ENCODE measurements at places on chromosomes 7 and 10.

GRCh38 chr7:121307021-121307574, 21.7 kb upstream of the WNT16 start:
- DNase-seq: no peak

GRCh38 chr10:5402798-5403197, 1.8 kb downstream of the TUBAL3 start:
- DNase-seq: no peak

DNA sequence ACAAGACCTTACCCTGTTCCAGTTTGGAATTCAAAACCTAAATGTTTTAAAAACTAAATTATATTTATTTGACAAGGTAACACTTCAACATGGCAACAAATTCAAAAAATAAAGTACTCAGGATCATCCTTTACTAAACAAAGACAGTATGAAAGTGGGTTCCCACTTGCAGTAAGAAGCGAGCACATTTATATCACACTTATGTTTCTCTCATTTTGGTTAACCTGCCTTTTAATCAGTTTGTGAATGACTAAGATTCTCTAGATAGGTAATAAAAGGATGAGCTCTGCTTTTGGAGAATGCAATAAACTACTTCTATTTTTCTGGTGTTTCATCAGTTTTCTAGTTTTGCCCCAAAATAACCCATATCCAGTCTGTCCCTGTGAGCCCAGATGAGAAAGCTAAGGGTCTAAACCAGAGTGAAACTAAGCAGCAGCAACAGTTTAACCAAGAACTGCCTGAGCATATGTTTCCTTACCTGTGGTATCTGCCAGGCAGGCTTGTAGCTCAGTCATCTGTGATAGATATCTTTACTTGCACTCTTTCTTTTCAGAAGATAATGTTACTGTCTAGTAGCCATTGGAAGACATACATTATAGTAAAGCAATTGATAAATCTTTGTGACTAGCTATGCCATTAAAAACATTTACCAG, 64.1 kb downstream of the ABLIM1 start:
- DNase-seq: no peak

DNA sequence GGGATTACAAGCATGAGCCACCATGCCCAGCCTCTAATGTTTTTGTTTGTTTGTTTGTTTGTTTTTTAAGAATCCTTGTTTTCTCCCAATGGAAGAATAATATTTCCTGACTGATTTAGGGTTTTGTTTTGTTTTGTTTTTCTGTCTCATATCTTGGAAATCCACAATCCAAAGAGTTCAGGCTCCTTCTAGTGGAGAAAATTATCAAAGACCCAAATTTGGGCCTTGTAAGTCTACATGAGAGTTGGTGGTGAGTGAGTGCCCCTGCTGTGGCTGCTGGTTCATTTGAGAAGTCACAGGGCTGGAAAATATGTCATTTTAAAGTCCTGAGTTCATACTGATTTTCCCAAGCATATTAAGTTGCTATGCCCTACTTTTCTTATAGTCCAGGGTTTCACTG, 33.5 kb upstream of the KLHL7 start:
- no peak for DNase-seq

- no peak for DNase-seq
Measured at GRCh38 chr10:35378541-35379210, 42.4 kb downstream of the CCNY start.

- DNase-seq: no peak
Measured at GRCh38 chr7:46317256-46317655, 396.2 kb upstream of the IGFBP3 start.

DNA sequence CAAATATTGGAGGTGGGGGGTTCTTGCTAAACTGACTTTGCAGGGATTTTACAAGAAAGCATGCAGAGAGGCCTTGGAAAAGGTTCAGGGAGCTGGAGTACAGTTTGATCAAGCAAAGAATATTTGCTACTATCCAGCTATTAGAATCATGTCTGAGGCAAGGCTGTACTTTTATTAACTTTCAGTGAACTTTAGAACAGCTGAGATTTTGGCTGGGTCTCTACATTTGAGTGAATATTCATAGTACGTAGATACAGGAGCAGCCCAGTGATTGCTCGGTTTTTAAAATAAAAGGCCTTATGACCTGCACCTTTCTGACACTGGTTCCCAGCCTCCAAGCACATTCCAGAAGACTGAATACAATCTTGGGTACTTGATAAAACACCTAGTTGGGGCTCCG, 496.8 kb upstream of the AKR1E2 start:
- DNase-seq: no peak

GRCh38 chr7:39336442-39336841, 229.8 kb upstream of the YAE1 start:
- DNase-seq: no peak

DNA sequence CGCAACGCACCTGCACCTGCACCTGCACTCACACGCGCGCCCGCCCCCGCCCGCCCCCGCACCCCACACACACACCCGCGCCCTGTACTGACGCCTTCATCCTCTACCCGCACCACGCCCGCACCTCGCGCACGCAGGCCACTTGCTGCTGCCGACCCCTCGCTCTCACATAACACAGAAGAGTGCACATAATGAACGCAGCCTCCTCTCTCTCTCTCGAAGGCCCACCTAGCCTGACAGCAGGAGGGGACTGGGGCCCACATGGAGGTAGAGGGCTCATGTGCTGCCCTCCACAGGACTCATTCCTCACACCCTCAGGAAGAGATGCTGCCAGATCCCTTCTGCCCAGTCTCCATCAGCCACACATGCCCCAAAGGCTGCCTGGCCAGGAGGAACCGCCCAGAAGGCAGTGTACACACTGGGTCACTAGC, 432 bp upstream of the CAMK2B start:
- DNase-seq: no peak

DNA sequence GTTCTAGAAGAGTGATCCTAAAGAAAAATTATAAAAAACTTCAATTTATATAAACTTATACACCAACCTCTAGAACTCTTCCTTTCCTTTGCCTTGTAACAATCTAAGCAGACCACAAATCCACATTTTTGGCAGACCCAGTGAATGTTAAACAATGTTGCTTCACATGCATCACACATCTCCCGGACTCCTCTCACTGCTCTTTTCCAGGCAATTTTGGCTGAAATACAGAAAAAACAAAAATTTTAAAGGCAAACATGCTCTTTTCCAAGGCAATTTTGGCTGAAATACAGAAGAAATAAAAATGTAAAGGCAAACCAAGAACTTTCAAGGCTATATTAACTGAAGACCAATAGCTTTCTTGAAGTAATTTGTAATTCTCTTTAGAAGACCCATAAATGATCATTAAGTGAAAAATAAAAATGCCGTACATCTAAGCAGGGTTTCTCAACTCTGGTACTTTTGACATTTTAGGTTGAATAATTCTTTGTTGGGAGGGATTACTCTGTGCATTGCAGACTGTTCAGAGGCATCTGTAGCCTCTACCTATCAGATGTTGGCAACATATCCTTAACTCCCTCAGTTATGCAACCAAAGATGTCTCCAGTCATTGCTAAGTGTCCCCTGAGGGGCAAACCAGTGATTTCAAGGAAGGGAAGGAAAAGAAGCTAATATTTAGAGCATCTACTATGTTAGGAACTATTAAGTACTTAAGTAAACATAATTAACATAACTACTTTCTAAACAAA, 64.4 kb downstream of the NRBF2 start:
- no peak for DNase-seq

- no peak for DNase-seq
Measured at GRCh38 chr7:79872176-79872575, 262.5 kb upstream of the GNAI1 start.

- no peak for DNase-seq
Measured at GRCh38 chr7:43485580-43485979, 97.3 kb upstream of the STK17A start.

DNA sequence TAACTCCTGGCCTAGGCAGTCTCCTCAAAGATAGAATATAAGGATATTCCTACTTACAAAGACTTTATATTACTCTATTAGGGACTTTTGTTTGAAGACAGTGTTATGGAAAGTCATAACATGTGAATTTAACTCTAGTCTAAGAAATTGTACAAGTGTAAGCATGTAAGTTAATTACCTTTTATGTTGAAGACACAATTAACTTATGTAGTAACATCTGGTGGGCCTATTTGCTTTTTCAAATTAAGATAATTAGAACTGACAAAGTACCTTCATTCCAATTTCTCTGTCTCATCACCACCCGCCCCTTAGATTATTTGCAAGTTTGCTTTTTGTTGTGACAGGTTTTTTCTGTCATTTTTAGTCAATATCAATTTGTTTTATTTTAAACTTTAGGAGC, 126.0 kb upstream of the THSD7A start:
- DNase-seq: no peak

DNA sequence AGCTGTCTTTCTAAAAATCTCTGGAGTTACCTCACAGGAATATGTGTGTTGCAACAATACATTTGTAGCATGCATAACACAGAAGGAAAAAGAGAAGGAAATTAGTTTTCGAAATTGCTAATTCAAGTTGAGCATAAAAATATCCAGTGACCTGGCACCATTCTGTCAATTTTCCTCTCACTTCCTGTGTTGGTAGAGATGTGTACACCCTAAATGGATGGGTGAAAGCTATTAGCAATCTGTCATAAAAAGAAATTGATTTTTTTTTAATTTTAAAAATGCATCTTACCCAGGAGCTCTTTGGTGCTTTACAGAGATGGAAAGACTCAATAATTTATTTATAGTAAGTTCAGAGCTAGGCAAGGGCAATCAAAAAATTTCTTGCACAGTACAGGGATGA, 333.3 kb upstream of the TMEM229A start:
- no peak for DNase-seq

DNA sequence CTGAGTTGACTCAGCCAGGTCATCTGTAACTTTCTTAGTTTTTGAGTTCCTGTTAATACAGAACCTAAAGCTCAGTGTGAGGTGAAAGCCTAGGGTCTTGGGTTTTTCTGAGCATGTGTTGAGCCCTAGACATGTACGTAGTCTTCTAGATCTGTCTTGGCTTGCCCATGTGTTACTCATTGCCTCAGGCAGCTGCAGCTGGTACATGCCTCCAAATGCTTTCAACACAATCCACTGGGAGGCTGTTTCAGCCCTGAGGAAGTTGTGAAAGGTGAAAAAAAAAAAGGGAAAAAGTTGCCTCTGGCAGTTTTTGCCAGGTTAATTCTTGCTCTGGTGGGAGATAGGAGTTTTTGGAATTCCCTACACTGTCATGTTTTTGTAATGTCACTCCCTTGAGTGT, 134.6 kb downstream of the RNF216 start:
- DNase-seq: no peak

DNA sequence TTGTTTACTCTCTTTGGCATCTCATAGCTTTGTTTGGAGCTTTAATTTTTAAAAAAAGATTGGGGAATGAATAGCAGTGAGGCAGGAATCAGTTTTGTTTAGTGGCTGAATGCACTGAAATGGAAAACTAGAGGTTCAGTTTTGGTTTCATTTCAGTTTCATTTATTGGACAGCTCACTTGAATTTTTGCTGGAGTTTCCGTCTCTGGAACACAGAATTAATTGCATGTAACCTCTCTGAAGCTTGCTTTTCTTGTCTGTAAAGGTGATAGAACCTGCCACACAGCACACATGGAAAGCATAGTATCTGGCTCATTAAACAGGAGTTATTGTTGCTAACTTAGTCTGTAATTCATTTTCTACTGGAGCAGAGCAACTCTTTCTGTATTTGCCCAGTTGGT, 7.1 kb downstream of the GRM8 start:
- DNase-seq: no peak

- no peak for DNase-seq
Measured at GRCh38 chr7:23062452-23062851, 43.1 kb upstream of the KLHL7 start.

- no peak for DNase-seq
Measured at GRCh38 chr10:75410132-75411005, 8.8 kb upstream of the ZNF503 start.

- DNase-seq: peak; percentile 29
Measured at GRCh38 chr7:6636741-6637543, at the start of gene ZNF316. Gene ZNF316 (plus strand): TSS chr7:6637318. CDS start chr7:6642410, 5,092 bp downstream.

DNA sequence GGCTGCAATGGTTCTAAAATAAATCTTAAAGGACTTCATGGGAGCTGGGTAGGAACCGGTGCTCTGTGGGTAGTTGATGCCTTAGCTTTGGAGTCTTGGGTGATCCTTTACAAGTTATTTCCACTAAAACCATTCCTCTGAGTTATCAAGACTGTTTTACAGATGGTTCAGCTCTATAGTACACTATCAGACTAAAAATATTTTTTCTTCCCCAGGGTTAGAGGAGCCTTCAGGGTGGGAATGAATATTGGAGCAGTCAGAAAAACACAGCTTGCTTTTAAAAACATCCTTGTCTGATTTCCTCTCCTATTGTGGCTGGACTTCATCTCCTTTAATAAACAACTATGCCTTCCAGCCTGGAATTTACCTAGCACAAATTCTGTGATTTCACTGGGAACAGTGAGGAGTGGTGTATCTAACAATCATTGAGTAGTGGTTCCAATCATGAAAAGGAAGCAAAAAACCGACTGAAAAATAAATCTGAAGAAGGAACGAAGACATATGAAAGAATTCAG, 102.6 kb upstream of the AFAP1L2 start:
- DNase-seq: no peak

DNA sequence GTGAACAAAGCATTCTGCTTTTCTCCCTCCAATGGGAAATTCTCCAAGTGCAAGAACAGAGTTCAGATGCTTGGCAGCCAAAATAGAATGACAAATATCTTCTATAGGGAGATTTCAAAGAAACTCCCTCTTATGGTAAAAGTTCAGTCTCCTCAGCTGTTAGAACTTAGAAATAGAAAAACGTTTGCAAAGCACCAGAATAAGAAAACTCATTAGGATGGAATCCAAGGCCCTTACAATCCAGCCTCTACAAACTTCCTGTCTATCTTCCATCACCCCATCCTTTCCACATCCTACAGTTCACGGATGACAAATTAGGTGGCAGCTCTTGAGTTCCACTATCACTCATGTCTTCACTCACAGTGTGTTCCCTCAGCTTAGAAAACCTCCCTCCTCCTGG, 25.7 kb downstream of the FAM13C start:
- no peak for DNase-seq

DNA sequence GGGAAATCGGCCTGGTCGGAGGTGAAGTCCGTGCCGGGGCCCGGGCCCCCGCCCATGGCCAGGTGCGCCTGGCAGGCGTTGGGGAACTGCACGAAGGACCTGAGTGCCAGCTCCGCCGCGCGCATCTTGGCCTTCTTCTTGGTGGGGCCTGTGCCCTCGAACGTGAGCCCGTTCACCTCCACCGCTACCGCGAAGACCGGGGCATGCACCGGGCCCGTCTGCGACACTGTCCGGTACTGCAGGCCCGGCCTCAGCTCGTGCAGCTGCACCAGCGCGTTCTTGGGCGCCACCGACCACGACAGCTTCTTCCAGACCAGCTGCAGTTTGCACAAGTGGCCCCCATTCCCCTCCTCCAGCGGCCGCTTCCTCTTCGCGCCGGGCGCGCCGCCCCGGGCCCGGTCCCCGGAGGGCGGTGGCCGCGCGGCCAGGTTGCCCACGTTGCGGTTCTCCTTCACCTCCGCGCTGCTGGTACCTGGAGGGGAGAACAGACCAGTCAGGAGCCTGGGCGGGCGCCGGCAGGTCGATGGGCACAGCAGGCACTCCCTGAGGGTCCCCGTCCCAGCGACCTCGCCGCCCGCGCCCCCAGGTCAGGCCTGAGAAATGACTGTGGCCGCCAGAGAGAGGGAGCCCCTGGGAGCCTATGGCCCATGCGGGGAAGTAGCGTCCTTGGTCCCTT, 307.4 kb downstream of the WDR37 start:
- DNase-seq: no peak

GRCh38 chr7:74429153-74429747, 24.5 kb upstream of the GTF2IRD1 start:
- no peak for DNase-seq

All from substantia nigra (tissue), 51 donors.